ENCODE measurements at places on chromosomes 2 and 18. TPM values are rescaled to one million over a fixed set of nuclear protein-coding genes. Genes with fewer than 3 reads are reported as not detected.

Gene GCKR
- 2.5 TPM for total RNA-seq

Gene EVX2
- not detected for total RNA-seq

Gene DPP4
- total RNA-seq = 4.5 TPM

Gene SLC9A4
- 0.33 TPM for total RNA-seq

Gene UGT1A6
- not detected for total RNA-seq

Gene RASGRP3
- total RNA-seq = 17.0 TPM

Gene STAT4
- total RNA-seq = 37.7 TPM

Gene PHLPP1
- 139 TPM for total RNA-seq

Gene CYP1B1
- total RNA-seq = 17.4 TPM

Gene GTF3C2
- total RNA-seq = 61.2 TPM

Gene CLEC4F
- not detected for total RNA-seq

Gene VIT
- 0.92 TPM for total RNA-seq

Gene FAM168B
- total RNA-seq = 139 TPM

Gene RAX
- not detected for total RNA-seq

Gene IL1F10
- not detected for total RNA-seq

Gene RSAD2
- total RNA-seq = 8.4 TPM

Gene NOL4
- total RNA-seq = 46.1 TPM

Gene PLA2R1
- total RNA-seq = 4.0 TPM

Gene CNTNAP5
- total RNA-seq = 71.6 TPM

All from dorsolateral prefrontal cortex (tissue), 122 donors.